NCI-H510A treated with DMSO at 0.1 percent for 48 hours (cell line): ENCODE measurements at places on chromosomes 16 and 17.

DNA sequence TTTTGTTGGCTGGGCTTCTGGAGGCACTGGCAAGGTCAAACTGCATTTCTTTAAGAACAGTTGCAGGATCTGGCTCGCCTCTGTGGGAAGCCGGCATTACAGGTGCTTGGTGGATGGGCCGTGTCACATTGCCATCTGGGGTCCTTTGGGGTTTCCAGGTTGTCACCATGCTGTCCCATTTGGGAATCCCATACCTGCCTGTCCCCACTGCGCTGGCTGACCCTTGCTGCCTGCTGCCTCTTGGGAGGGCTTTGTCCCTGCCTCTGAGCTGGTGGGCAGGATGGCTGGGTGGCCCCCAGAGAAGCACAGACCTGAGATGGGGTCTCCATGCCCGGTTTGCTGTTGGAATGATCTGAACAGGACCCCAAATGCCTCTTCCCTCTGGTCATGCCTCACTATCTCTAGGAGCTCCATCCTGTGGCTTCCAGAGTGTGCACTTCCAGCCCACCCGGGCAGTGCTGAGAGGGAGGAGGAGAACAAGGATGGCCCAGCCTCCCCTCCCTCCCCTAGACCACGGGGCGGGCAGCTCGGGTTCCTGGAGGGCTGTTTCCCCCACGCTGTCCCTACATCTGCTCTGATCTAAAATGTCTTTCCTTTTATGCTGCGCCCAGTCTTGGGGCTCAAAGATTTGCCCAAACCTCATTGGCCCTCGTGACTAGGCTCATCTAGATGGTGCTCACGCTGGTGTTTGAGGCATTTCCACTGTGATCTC, 28.0 kb downstream of the OR1D5 start:
- no peak for DNase-seq

DNA sequence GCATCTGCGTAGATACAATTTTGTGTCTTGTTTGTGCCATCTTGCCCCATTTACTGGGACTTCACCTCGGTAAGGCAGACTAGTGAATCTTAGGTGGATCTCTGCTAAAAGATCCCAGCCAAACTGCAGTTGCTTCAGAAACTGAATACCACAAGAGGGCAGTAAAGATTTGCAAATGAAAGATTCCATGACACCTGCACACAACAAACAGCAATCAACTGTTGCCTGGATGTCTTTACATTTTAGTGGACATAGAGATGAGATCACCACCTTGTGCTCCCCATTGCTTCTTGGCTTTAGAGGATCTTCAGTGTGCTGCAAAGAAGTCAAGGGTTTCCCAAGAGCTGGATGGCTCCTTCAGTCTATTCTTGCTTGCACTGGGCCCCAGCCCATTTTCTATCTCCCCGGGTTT, 119.2 kb upstream of the CACNG5 start:
- peak; percentile 92 for DNase-seq

- DNase-seq, result no peak
These were observed 31.8 kb upstream of the PRM1 start for GRCh38 chr16:11312718-11313492.

GRCh38 chr16:28830531-28830930, 7.7 kb downstream of the ATXN2L start:
- no peak for DNase-seq

DNA sequence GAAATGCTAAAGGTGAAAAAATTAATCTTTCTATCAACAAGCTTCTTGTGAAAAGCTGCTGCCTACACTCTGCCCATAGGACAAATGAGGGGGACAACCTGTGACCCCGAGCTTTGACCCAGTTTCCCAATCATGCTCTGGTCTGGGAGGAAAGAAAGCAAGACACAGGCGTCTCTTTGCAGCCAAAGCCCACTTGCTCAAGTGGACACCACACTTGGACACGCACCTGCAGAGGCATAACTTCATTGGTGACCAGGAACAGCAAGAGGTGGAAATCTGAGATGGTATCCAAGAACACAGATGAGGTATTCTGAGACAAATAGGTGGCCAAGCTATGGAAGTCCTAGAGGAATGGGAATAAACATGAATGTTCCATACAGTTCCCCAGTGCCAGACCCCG, 15.0 kb upstream of the FAAP100 start:
- DNase-seq, result no peak

DNA sequence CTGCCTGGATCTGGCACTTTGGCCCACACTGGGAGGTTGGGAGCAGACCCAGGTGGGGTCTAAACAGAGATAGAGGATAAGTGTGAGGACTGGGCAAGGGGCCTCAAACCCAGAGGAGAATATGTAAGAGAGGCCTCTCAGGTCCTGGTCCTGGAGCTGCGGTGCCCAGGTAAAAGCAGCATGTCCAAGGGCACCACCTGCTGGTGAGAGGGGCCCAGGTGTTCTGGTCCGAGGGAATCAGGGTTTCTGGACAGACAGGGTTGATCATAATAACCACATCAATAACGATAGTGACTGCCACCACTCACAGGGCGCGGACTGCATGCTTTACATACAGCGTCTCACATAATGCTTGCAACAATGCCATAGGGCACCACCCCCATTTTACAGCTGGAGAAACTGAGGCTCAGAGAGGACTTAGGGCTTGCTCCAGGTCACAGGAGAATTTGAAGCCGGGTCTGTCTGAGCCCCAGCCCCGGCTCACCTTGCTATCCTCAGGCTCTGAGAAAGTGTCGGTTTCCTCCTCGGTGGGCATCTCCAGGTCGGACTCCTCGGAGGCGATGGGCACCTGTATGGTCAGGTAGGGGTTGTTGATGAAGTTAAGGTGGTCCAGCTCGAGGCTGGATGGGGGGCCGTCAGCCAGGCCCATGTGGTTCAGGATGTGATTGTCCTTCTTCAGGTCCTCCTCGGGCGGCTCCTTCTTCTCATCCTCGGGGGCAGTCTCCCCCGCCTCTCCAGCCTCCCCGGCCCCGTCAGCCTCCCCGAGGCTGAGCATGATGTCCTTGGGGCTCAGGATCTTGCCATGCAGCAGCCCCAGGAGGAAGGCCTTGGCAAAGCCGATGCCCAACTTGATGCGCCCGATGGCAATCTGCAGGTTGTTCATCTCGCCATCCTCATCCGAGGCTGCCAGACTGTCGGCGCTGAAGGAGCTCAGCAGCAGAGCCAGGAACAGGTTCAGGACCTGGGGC, 19.1 kb upstream of the CD79B start:
- peak; percentile 67 for DNase-seq

GRCh38 chr17:10316801-10317542, 55.8 kb downstream of the MYH13 start:
- no peak for DNase-seq

- DNase-seq, result no peak
These were observed 105.3 kb downstream of the IRX5 start for GRCh38 chr16:55035956-55036355.

DNA sequence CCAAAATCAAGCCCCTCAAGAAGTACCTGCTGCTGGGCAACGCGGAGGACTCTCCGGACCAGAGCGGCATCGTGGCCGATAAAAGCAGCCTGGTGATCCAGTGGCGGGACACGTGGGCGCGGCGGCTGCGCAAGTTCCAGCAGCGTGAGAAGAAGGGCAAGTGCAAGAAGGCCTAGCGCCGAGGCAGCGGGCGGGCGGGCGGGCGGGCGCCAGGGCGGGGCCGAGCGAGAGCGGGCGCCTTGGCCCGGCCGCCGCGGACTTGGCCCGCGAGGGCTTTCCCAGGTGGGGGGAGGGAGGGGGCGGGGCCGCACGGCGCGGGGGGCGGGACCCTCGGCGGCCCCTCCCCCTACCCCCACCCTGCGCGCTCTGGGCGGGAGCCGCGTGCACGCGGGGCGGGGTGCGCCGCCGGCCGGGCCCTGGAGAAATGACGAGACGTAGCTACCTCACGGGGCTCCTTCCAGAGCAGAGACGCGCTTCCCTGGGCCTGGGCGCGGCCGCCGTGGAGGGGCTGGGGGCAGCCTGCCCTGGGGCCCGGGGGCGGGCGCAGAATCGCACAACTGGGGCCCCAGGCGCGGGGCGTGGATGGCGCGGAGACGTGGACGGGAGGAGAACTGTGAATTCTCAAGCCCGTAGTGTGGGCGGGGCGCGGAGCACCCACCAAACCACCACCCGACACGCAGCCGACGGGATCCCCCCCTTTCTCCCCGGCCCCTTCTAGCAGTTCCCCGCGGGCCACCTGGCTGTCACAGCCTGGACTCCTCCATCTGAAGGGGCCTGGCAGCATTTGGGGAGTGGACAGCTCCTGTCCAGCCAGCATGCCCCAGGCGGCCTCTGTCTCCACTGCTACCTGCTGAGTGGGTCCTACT, 218.7 kb downstream of the NTN1 start:
- DNase-seq, result no peak

- DNase-seq, result no peak
These were observed 10.1 kb downstream of the CA10 start for GRCh38 chr17:52148288-52148968.

- peak; percentile 18 for DNase-seq
These were observed 200.6 kb downstream of the FTO start for GRCh38 chr16:53904533-53904932.

DNA sequence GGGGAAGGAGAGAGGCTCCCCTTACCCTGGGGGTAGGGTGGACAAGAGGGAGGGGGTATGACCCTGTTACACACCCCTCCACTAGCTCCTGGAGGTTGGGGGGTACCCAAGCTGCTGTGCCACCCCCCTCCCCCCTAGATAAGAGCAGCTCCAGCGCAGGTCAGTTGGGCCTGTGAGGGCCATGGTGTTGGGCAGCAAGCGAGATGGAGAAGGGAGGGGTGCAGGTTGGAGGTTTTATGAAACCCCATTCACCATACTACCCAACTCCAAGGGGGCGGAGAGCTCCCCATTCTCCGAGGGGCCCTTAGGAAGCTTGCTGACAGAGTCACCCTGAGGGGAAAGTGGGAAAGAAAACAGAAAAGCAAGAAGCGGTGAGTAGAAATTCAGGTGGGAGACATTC, 1.7 kb upstream of the SOX15 start:
- DNase-seq, result no peak

- no peak for DNase-seq
These were observed 5.1 kb downstream of the ARMC5 start for GRCh38 chr16:31464348-31464769.

GRCh38 chr17:32936186-32936893, 8.4 kb downstream of the TMEM98 start:
- DNase-seq, result no peak

DNA sequence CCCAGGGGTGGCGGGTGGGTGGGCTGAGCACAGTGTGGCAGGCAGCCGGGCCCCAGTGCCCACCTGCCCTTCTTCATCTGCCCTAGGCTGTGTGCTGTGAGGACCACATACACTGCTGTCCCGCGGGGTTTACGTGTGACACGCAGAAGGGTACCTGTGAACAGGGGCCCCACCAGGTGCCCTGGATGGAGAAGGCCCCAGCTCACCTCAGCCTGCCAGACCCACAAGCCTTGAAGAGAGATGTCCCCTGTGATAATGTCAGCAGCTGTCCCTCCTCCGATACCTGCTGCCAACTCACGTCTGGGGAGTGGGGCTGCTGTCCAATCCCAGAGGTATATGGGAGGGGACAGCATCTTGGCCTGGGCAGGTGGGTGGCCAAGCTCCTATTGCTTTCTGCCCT, 6.4 kb downstream of the GRN start:
- DNase-seq, result no peak

DNA sequence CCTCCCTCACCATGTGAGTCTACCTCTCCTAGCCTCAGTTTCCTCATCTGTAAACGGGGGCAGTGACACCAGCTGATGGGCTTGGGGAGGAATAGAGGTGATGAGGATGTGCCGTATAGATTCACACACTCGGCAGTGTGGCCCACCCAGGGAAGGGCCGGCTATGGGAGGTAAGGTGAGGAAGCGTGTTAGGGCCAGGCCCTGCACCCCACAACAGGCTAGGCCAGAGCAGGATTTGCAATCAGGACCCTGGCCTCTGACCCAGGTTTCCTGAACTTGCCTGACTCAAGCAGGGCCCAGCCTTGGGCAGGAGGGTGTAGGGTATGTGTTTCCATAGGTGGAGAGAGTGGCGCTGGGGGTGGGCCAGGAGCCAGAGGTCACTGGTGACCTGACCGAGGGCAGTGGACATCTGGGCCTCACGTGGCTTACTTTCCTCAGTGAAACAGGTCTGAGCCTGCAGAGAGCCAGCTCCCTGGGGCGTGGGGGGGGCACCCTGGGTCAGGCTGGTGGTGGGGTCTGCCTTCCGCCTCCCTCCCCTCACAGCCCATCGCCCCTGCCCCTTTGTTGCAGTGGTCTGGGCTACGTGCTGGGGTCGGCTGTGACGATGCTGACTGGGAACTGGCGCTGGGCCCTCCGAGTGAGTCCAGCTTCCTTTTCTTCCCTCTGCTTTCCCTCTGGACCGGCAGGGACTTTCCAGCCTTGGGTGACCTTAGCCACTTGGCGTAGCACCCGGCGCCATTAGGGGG, 12.8 kb downstream of the SPNS3 start:
- no peak for DNase-seq

DNA sequence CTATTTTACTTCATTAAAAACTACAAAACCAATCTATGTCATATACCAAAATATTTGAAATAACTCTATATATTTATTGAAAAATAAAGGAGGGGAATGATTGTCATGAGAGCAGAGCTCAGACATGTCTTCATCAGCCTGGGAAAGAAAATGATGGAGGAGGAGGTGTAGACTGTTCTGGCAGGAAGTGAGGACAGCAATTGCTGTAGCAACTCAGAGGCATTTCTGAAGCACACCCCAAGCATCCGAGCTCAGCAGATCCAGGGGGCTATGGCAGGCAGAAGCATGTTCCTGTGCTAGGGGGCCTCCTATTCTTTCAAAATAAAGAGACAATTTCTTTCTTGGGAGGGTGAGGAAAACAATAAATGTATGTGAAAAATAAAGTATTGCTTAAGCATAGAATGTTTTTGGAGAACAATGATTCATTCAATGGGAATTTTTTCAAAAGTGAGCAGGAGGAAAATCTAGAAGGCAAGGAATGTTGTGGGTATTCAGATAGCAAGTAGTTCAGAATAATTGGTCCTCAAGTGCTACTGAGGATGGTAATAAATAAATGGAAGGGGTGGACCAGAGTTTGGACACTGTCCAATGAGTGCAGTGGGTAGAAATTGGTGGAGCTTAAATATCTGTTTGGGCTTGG, 383.4 kb downstream of the CDH11 start:
- DNase-seq, result no peak

DNA sequence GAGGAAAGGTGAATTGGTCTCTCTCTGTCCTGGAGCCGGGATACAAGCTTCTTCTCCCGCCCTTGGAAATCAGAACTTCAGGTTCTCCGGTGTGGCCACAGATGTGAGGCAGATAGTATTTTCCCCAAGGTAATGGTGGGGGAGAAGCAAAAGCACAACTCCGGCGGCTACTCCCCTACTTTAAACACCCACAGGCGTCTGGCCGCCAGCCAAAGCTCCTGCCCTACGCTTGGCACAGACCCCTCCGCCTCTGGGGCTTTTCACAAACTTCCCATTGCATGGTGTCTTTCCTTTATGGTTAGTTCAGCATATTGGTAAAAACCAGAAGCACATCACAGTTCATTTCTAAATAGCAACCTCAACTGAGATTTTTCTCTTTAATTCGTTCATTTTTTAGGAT, 39.4 kb upstream of the B4GALNT2 start:
- no peak for DNase-seq
